ENCODE measurements at places on chromosomes 1 and 21.
A peak's percentile ranks its signal among the peaks of the same experiment; 100 is the strongest.

DNA sequence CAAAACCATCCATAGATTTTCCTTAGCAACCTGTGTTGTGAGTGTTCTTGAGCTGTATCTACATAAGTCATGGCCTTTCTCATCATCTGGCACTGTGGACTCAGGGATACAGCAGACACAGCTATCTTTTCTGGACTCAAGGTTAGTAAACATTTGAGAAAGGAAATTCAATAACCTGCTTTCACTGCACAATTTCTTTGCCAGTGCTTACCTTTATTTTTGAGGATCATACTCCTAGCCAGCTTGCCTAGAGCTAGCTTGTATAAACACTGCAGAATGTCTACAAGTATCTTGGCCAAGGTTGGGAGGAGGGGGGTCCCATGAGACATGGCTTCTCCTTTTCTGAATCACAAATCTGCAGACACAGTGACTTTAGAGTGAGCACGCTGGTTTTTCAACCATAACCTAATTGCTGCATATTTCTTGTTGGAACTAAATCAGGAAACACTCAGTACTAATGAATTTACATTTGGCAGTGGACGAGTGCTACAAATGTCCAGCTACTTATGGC lies 27.2 kb downstream of the ADAMTS5 start:
- DNase-seq: no peak
- H3K4me3 ChIP-seq: no peak overlapping the region
- no peaks in the 10 kb centered on the region for H3K27me3 ChIP-seq
- H3K27ac ChIP-seq: peak overlapping the region; percentile 60

DNA sequence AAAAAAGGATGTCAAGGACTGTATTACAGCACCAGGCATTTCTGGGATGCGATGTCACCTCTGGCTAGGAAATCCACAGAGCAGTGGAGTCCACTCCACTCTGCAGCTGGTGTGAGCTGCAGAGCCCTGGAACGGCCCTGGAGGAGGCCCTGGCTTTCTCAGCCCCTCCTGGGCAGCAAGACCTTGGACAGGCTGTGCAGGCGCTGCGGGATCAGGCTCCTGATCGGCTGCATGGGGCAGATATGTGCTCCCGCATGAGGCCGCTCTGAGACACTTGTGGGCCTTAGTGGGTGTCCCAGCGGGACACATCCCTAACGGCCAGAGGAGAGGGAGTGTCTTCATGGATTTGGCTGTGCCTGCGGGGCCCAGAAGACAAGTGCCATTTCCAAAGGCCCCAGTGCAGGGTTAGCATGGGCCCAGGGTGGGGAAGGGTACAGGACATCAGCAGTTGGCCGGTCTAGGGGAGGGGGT lies 6.2 kb downstream of the DNMT3L start:
- no peak overlapping the region for H3K4me3 ChIP-seq
- no peaks in the 10 kb centered on the region for H3K36me3 ChIP-seq
- H3K27ac ChIP-seq: no peak overlapping the region

DNA sequence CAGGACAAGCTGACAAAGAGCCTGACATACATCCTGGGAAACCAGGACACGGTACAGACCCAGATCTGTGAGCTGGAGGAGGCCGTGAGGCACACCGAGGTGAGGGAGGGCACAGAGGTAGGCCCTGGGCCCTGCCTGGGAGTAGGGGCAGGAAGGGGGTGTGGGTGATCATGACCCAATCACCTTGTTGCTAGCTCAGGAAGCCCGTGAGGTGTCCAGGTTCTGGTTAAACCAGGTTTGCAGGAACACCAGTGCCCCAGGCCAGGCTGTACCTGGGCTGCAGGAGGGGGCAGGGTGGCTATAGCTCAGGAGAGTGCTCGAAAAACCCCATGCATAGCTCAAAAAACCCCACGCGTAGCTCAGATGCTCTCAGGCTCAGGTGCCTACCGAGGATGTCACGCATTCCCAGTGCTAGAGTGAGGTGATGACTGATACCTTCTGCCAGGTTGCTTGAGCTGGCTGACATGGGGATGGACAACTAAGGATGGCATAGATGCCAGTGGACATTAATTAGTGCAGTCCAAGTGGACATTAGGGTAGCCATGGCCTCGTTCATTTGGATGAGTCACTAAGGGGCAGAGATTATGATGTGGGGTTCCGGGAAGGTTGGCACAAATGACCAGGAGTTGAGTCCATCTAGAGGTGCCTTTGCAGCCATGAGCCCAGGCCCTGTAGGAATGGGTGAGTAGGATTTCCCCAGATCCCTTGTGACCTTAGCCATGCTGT lies 3.7 kb downstream of the TRIM46 start:
- peaks cover 26% of the 10 kb centered on the region for H3K4me1 ChIP-seq
- DNase-seq: no peak
- H3K27ac ChIP-seq: no peak overlapping the region
- no peak overlapping the region for H3K4me3 ChIP-seq

- H3K36me3 ChIP-seq: no peaks in the 10 kb centered on the region
- H3K27me3 ChIP-seq: peaks cover 3% of the 10 kb centered on the region
- H3K27ac ChIP-seq: no peak overlapping the region
- DNase-seq: no peak
These were observed 98.1 kb upstream of the WLS start for GRCh38 chr1:68330391-68330790.

DNA sequence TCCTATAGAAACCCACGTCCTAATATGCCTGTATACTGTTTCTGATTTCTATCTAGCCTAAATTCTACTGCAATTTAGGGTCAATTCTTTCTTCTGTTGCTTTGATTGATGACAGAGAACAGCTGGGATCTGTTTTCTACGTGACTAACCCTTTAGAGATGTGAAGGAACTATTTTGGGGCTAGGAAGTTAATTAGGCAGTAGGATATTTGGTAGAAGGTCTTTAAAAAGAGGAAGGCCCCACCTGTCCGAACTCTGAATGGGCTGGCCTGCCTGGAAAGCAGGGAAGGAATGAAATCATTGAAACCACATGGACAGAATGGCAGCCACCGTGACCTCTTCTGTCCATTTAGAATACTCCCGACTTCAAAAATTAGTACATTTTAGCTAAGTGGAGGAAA lies 21.0 kb downstream of the EIF2D start:
- H3K4me3 ChIP-seq: no peak overlapping the region
- DNase-seq: no peak
- H3K27me3 ChIP-seq: no peaks in the 10 kb centered on the region
- H3K4me1 ChIP-seq: no peaks in the 10 kb centered on the region
- H3K27ac ChIP-seq: no peak overlapping the region

- H3K27ac ChIP-seq: no peak overlapping the region
- H3K36me3 ChIP-seq: peaks cover 20% of the 10 kb centered on the region
- H3K4me3 ChIP-seq: no peak overlapping the region
- no peaks in the 10 kb centered on the region for H3K27me3 ChIP-seq
These were observed 11.8 kb downstream of the ZBTB17 start for GRCh38 chr1:15963968-15964648.

DNA sequence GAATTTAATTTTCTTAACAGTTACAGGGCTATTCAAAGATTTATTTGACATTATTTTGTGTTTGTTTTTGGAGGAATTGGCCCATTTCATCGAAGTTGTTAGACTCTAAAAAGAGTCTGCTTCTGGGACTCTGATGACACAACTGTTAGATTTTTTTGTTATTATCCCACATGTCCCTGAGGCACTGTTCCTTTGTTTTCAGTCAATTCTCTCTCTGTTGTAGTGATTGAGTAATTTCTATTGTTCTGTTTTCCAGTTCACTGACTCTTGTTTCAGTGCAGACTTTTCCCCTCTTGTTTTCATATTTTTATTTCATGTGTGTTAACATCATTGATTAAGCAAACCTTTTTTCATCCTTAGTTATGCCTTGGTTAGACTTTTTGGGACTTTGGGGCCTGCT lies 325.0 kb downstream of the ZNF326 start:
- no peaks in the 10 kb centered on the region for H3K36me3 ChIP-seq
- H3K27me3 ChIP-seq: peaks cover 8% of the 10 kb centered on the region
- no peak overlapping the region for H3K4me3 ChIP-seq
- H3K27ac ChIP-seq: no peak overlapping the region
- DNase-seq: no peak

DNA sequence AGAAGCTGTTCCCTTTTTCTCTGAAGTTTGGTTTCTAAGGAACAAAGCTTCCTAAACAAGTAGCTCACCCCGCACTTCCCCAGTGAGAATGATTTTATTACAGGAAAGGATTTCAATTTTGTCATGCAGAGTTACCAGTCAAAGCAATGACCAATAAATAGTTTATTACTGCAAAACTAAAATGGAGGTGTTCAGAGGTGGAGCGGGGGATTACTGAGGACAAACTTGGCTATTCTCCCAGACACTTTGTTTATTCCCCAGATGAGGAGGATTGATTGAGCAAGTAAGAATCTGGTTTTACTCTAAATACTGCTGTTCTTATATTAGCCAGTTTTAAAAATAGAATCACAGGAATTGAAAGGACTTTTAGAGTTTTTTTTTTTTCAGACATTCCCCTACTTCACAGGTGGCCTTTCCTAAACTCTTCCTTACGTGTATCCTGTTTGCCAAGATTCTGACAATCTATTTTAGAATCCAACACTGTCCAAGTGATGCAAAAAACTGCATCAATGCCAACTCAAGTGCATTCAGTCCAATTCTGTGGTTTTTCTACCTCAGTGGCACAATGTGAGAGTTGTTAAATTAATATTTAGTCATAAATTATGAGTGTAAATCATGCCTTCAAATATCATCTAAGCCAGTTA lies 136.1 kb downstream of the TNFSF18 start:
- H3K36me3 ChIP-seq: peaks cover 3% of the 10 kb centered on the region
- no peaks in the 10 kb centered on the region for H3K4me1 ChIP-seq
- no peak overlapping the region for H3K27ac ChIP-seq
- no peak for DNase-seq
- no peaks in the 10 kb centered on the region for H3K27me3 ChIP-seq

GRCh38 chr1:181391301-181391900 lies 91.9 kb upstream of the CACNA1E start:
- no peaks in the 10 kb centered on the region for H3K36me3 ChIP-seq
- DNase-seq: no peak
- no peak overlapping the region for H3K27ac ChIP-seq
- no peaks in the 10 kb centered on the region for H3K4me1 ChIP-seq
- no peak overlapping the region for H3K4me3 ChIP-seq

DNA sequence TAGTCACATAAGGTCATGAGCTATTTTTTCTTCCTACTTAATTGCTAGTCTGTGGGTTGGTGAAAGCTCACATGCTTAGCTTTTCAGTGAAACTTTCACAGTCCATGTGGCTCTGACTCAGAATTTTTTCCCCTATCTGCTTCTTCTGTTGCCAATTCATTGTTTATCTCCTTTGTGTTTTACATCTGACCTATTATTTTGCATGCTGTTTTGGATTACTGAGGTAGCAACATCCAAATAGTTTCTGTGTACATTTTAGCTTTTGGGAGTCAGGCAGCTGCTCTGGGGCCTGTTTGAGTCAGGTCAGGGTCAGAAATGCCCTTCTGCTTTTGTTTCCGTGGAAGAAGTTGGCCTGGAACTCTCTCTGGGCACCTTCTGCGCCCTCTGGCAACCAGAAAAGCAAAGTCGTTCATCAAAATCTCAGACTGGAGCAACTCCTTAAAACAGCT lies 40.0 kb downstream of the ROR1 start:
- peaks cover 24% of the 10 kb centered on the region for H3K36me3 ChIP-seq
- no peaks in the 10 kb centered on the region for H3K27me3 ChIP-seq
- H3K4me1 ChIP-seq: peaks cover 29% of the 10 kb centered on the region
- peak overlapping the region; percentile 12 for H3K27ac ChIP-seq

GRCh38 chr21:46515109-46515508 lies 56.4 kb downstream of the DIP2A start:
- no peaks in the 10 kb centered on the region for H3K27me3 ChIP-seq
- peaks cover 6% of the 10 kb centered on the region for H3K4me1 ChIP-seq

DNA sequence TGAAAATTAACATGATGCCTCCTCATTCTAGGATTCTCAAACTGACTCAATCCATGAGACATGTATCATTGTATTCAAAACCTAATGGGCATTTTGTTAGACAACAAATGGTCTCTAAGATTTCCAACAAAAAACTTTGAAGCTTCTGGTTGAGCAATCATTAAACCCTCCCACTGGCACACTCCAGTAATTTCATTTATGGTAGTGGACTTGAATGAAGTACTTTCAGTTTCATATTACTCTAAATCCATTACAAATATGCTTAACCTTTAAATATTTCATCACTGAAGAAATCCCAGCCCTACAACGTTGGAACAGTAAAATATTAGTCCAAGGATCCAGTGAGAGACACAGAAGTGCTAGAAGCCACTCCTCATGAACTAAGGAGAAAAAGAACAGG lies 43.5 kb downstream of the GBP6 start:
- no peaks in the 10 kb centered on the region for H3K27me3 ChIP-seq
- no peak for DNase-seq
- no peak overlapping the region for H3K27ac ChIP-seq
- no peak overlapping the region for H3K4me3 ChIP-seq
- no peaks in the 10 kb centered on the region for H3K36me3 ChIP-seq

GRCh38 chr21:16169102-16169511 lies 439.3 kb downstream of the USP25 start:
- H3K36me3 ChIP-seq: peaks cover 1% of the 10 kb centered on the region
- peak overlapping the region; percentile 17 for H3K27ac ChIP-seq
- DNase-seq: no peak
- H3K4me3 ChIP-seq: no peak overlapping the region
- H3K4me1 ChIP-seq: peaks cover 14% of the 10 kb centered on the region

DNA sequence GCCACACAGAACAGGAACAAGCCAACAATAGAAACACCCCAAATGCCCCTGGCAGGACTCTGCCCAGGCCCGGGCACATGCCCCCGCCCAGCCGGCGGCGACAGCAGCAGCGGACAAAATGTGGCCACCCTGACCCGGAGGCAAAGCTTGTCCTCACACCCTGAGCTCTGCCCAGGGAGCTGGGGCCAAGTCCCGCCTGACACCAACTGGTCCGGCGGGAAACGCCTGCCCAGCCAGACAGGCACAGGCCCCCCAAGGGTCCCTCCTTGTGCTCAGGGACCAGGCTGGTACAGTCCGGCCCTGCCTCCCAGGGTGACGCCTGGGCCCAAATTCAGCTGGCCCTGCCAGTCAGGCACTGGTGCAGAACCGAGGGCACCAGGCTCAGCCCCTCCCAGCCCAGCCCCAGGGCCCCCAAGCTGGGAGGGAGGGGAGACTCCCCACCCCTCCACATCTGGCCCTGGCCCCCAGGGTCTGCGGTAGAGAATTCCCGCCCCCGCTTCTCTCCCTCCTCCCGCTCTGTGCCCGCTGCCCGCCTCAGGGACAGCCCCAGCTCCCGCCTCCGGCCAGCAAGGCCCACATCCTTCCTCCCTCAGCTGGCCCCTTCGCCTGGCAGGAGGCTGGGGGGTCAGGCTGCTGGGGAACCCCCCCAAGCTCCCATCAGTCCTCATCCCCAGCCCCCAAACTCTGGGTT lies 2.0 kb downstream of the AHDC1 start:
- DNase-seq: no peak
- H3K36me3 ChIP-seq: no peaks in the 10 kb centered on the region
- H3K4me1 ChIP-seq: peaks cover 45% of the 10 kb centered on the region
- peak overlapping the region; percentile 93 for H3K27ac ChIP-seq
- peaks cover 6% of the 10 kb centered on the region for H3K27me3 ChIP-seq

DNA sequence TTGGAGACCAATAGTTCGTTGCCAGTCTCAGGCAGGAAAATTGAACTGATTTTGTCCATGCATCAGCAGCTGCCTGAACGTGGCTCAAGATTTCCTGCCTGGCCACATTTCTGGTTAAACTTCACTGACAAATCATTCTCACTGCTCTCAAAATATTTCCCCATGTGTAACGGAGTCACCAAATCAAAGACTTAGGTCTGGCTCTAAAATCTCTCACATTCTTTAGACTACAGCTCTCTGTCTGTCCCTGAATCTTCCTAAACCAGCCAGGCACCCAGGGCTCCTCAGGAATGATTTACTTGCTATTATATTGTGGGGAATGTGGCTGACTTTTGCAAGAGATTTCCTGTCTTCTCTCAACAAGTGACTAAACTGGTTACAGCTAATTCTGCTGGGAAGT lies 49.2 kb upstream of the GJA8 start:
- H3K4me3 ChIP-seq: no peak overlapping the region
- no peak for DNase-seq
- H3K27ac ChIP-seq: peak overlapping the region; percentile 4
- peaks cover 3% of the 10 kb centered on the region for H3K4me1 ChIP-seq
- peaks cover 12% of the 10 kb centered on the region for H3K27me3 ChIP-seq
